Thymus (tissue), 14 donors: ENCODE measurements at places on chromosomes 6 and 20. TPM values are rescaled to one million over a fixed set of nuclear protein-coding genes. Genes with fewer than 3 reads are reported as not detected.

GRCh38 chr20:63857764-63858392 lies 3.4 kb upstream of the ABHD16B start:
- DNase-seq = no peak

DNA sequence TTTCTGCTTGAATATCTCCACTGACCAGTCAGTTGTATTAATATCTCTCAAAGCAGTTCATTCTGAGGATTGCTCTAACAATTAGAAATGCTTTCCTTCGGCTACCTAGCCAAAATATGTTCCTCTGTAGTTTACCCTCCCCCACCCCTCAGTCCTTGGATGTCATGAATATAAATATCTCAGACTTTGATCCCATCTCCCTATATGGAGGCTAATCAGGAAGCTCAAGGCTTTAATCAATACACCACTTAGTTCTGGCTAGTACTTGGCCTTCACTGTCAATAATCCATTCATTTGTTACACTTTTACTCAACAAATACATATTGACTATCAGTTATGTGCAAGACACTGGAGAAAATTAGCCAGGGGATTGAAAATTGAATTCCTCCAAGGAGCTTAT lies 60.1 kb downstream of the CLIC5 start:
- DNase-seq = no peak

DNA sequence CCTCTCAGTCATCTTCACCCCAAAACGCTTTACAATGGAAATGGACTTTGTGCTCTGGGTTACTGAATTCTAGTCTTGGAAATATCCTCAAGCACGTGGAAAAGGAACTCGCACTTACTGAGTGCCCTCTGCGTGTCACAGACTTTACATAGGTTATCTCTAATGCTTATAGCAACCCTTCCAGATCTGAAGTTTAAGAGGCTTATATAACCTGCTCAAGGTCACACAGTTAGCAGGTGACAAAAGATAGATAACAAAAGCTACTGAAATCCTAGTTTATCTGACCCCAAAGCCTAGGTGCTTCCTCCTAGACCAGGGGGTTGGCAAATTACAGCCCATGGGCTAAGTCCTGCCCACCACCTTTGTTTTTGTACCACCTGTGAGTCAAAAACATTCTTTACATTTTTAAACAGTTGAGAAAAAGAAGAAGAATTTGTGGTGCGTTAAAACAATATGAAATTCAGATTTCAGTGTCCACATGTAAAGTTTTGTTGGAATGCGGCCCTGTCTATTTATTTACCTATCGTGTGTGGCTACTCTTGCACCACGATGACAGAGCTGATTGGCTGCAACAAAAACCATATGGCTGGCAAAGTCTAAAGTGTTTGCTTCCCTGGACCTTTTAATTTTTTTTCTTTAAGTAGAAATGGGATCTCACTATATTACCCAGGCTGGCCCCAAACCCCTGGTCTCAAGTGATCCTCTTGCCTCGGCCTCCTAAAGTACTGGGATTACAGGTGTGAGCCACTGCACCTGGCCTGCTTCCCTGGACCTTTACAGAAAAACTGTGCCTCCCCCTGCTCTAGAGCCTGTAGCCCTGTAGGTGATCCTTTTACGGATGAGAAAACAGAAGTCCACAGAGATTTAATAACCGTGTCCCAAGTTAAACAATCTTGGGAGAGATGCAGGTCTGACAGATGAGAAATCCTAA lies 110.2 kb upstream of the RREB1 start:
- no peak for DNase-seq

GRCh38 chr6:137989664-137990063 lies 117.6 kb downstream of the PERP start:
- no peak for DNase-seq

DNA sequence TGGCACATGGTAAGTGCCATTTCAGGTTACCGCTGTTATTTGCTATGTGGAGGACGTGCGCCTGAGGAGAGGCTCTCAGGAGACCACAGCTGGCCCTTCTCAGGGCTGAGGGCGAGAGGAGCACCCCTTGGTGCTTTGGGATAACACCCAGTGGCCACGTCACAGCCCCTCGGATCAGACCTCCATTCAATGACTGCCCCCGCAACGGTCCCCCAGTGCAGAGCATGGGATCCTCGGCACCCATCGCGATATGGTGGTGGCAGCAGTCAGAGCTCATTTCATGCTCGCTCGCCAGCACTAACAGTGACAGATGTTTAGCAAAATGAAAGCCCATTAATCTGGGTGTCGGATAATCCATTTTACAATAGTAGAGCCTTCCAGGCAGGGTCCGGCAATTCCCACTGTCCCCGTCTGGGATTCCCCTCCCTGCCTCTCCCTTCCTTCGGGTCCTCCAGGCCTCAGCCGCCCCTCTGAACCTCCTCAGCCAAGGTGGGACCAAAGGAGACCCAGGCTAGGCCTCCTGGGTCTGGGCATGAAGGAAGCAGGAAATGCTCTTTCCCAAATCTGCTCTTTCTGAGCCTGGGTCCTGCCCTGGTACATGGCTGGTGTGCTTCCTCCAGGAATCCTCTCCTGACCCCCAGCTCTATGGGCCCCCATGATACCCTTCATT lies 117.1 kb downstream of the GRM4 start:
- DNase-seq = no peak

- DNase-seq = no peak
Observed at GRCh38 chr20:25000268-25000801, 7.8 kb upstream of the APMAP start.

DNA sequence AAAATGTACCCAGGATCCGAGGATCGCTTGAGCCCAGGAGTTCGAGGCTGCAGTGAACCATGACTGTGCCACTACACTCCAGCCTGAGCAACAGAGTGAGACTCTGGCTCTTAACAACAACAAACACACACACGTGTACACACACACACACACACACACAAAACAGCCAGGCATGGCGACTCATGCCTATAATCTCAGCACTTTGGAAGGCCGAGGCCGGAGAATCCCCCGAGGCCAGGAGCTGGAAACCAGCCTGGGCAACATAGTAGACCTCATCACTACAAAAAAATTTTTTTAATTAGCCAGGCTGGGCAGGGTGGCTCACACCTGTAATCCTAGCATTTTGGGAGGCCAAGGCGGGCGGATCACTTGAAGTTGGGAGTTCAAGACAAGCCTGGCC lies 23.3 kb upstream of the ARFGEF2 start:
- DNase-seq = no peak

DNA sequence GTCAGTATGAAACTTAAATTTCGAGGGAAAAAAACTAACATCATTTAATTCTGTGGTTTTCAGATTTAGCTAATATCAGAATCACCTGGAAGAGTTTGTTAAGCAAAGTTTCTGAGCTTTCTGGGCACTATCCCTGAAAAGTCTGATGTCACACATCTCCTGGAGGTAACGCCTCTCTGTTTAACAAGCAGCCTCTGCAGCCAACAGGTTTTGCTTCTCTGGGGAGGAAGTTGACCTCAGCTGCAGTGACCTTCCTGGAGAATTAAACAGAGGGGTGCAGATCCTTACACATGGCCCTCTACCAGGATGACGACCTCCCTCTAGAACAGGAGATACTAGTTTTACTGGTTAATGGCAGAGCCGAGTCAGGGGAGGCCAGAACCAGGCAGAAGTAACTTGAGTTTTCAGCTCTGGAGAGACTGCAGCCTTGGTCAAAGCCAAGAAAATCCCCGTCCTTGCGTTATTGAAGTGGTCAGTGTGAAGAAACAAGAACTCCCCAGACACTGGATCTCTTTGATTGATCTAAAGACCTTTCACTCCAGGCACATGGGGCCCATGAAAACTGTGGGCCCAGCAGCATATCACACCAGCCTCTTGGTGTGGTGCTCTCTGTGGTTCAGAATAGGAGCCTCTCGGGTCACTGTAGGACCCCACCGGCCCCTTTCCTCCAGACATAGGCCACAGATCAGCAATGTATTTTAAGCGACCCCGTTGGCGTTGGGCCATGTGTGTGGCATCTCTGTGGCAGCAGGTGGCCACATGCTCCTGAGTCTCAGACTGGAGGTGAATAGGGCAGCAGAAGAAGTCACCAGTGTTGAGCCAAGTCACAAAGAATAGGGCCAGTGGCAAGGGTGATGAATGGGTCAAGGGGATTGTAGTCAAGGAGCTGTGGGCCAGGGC lies 33.4 kb upstream of the CCR6 start:
- no peak for DNase-seq

DNA sequence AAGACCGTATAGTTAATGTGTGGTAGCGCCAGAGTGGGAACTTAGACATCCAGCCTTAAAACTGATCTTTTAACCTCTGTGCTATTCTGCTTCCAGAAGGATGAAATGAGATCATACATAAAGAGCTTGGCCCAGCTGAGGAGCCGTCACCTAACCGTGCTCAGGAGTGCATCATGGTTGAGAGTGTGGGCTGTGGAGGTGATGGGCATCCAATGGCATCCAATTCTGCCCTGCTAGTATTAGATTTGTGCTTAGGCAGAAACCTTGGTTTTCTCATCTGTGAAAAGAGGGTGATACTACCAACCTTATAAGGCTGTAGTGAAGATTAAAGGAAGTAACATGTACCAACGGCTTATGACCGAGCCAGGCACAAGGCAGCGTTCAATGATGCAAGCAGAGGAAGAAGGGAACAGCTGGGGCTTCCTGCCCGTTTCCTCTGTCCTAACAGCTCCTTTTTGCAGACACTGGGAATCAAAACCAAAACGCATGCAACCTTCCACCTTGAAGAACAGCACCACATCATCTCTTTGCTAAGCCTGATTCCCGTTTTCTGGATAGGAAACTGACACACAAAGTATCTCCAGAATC lies 1.3 kb downstream of the SLC22A16 start:
- DNase-seq = peak; percentile 36

GRCh38 chr6:45654673-45655072 lies 276.9 kb upstream of the SUPT3H start:
- no peak for DNase-seq

- DNase-seq = no peak
Observed at GRCh38 chr20:4835244-4836177, 113.8 kb downstream of the PRND start.

- DNase-seq = no peak
Observed at GRCh38 chr6:9455864-9456658, 958.8 kb downstream of the TFAP2A start.

DNA sequence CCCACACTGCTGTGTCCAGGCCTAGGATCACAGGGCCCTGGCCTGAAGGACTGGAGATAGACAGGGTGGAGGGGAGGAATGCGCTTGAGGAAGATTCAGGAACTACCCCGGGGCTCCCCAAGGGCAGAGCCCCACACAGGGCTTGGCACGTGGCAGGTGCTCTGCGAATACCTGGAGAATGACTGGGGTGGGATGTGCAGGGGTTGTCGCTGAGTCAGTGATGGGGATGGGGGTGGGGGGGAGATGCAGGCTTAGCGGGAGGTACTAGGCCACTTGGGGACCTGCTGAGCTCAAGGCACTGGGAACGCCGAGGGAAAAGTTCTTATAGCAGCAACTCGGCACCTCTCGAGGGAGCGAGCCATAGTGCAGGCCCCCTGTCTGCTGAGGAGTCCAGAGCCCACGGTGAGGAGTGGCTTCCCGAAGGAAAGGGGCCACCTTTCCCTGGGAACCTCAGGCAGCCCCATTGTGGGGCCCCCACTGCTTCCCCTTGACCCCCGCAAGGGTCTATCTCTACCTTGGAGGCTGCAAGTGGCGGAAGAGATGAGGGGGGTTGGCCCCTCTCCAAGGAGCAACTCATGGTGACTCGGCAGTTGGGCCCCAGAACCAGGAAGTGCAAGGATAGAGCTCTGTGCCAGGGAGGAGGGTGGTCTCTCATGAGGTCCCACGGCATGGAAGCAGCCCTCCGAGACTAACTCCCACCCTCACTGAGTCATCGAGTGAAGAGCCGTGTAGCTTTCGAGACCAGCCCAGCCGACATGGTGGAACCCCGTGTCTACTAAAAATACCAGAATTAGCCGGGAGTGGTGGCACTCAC lies 33.1 kb downstream of the SRC start:
- no peak for DNase-seq

DNA sequence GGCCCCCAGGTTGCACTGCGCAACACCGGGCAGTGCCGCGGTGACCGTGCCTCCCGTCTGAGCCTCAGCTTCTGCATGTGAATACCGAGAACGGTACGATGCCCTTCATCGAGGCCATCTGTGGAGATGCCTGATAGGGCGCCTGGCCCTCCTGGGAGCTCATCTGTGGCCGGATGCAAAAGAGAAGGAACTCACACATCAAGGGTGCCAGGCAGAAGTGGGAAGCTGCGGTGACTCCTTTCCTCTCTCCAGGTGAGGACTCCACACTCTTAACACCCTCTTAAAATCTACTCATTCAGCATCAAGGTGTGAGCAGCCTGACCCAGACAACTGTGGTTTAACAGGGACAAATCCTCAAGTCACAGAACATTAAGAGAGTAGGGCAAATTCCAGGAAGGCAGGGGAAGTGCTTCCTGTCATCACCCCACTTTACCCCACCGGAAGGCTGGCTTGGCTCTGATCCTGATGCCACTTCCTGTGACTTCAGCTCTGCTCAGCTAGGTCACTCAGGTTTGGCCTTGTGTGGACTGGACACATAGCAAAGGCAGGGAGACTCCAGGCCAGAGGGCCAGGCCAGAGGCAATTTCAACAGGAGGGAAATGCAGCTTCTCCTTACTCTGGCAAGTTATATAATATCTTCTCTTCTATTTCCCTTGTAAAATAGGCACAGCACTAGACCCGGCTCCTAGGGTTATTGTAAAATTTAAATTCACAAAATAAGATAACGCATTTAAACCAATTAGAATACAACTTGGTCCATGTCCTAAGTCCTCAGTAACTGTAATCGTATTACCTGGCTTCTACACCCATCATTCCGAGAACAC lies 69.4 kb downstream of the CPNE5 start:
- no peak for DNase-seq

DNA sequence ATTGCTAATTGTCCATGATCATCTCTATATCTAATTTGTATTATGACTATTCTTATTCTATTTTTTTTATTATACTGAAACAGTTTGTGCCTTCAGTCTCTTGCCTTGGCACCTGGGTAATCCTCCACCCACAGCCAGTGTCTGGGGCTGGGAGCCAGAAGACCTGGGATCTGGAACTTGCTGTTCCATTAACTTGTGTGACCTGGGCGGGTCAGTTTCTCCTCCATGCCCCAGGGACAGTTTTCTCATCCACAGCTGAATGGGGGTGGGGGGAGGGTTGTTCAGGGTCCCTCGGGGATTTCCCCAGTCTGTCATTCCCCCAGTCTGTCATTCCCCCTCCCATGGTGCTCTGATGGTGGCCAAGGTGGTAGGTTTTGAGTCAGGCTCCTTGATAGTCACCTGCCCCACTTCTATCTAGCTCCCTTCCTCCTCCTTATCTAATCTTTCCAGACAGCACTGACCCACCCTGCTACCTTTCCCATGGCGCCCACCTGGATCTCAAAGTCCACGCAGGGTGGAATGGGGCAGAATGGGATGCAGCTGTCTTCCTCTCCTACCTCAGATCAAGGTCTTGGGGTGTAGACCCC lies 10.9 kb downstream of the ITPR3 start:
- DNase-seq = no peak

Gene SOX12
- total RNA-seq = 2.5 TPM

Gene ARMH2
- not detected for total RNA-seq

Gene TGM3
- 0.28 TPM for total RNA-seq

Gene CPXM1
- 11.9 TPM for total RNA-seq

Gene BACH2
- total RNA-seq = 12.3 TPM

Gene ECT2L
- 0.09 TPM for total RNA-seq

Gene MAP3K4
- total RNA-seq = 25.1 TPM

Gene SYCP2
- 2.5 TPM for total RNA-seq

Gene TP53TG5
- total RNA-seq = 0.24 TPM

Gene OPN5
- total RNA-seq = not detected

Gene BPI
- total RNA-seq = 2.1 TPM

Gene IL17F
- 0.24 TPM for total RNA-seq
